ENCODE measurements at places on chromosomes 6 and 20. TPM values are rescaled to one million over a fixed set of nuclear protein-coding genes. Genes with fewer than 3 reads are reported as not detected.
A peak's percentile ranks its signal among the peaks of the same experiment; 100 is the strongest.

DNA sequence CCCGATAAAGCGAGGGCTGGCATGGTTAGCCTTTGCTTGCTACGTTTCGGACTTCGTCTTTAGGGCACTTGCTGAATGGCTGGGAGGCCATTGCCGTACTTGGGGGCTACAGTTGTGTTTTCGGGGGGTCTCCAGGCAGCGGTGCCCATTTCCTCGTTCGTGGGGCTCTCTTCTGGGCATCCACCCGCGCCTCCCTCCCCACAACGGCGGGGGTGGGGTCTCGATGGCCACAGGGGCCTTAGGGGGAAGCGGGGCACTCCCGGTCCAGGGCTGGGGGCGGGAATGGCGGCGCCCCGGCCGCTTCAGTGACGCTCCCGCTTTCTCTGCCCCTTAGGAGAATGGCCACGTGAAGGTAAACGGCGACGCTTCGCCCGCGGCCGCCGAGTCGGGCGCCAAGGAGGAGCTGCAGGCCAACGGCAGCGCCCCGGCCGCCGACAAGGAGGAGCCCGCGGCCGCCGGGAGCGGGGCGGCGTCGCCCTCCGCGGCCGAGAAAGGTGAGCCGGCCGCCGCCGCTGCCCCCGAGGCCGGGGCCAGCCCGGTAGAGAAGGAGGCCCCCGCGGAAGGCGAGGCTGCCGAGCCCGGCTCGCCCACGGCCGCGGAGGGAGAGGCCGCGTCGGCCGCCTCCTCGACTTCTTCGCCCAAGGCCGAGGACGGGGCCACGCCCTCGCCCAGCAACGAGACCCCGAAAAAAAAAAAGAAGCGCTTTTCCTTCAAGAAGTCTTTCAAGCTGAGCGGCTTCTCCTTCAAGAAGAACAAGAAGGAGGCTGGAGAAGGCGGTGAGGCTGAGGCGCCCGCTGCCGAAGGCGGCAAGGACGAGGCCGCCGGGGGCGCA, 2.4 kb downstream of the MARCKS start:
- no peak for DNase-seq

DNA sequence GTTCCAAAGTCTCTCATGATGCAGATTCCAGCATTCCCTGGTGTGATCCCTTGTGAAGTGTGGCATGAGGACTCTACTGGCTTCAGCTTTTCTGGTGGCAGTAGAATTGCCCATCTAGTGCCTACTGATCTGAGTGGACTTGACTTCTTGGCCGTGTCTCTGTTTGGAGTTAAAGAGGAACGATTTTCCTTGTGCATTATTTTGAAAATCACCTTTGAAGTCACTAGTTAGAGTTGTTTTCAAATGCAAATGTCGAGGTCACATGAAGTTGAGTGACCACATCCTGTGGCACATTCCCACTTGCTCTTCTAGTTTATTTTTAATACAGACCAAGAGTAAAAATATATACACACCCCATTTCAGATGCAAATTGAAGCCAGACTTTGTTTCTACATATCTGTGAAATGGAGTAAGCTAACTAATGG, 270.7 kb upstream of the TAB2 start:
- DNase-seq: no peak

The TRIM31 gene
- polyA plus RNA-seq: not detected

DNA sequence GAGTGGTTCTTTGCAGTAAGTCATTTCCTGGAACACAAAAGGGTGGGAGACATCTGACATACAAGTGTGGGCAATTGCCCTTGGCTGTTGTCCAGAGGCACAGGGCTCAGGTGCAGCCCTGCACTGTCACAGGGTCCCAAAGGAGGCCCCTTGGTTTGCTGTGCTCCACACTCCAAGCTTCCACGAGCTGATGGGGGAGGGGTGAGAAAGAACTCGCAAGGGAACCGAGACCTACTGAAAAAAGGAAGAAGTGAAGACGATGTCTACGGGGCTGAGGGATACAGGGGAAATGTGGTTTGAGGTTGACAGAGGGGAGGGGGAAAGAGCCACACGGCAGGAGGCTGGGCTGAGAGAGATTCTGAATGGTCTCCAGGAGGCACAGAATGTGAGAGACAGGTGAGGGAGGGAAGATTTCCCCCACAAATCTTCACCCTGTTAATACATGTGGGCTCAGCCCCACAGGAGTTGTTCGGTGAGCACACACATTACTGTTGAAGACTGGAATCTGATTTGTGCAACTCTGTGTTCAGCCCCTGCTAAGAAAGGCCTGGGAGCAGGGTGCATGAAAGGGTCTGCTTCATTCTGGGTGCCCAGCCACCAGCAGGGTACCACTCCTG, 123.4 kb downstream of the LY86 start:
- no peak for DNase-seq

The EFCAB8 gene
- 0.55 TPM for polyA plus RNA-seq

DNA sequence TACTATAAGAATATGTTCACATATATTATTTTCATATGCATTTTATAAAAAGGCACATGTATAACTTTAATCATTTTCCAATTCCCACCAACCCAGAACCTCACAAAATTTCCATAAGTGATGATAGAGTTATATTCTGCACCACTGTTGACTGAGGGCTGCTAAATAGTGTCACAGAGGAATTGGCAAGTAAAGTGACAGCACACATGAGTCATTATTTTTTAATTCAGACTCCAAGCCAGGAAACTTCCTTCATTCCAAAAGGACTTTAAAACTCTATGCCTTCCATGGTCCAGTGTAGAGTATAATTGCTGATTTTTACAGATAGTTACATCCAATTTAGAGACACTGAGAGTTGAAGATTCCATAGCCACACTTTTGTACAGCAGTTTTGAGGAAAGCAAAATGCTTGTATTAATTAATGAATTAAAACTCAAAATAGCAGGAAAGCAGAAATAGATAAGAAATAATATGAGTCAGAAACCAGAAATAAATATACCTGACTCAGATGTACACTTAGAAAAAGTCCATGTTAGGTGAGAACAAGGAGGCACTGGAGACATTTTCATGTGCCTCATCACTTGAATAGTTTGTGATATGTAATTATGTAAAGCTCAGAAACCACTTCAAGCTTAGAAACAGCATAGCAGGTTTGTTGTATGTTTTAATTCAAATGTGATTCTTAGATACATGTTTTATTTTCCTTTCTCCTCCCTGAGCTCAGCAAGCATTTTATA, 425.2 kb upstream of the OPRM1 start:
- DNase-seq: no peak

GRCh38 chr6:141464896-141465295, 667.8 kb upstream of the GJE1 start:
- DNase-seq: no peak

The DSN1 gene
- polyA plus RNA-seq: 28.8 TPM

- peak; percentile 11 for DNase-seq
Measured at GRCh38 chr6:55108134-55109130, 65.9 kb upstream of the HCRTR2 start.

The GRM1 gene
- 0.18 TPM for polyA plus RNA-seq

DNA sequence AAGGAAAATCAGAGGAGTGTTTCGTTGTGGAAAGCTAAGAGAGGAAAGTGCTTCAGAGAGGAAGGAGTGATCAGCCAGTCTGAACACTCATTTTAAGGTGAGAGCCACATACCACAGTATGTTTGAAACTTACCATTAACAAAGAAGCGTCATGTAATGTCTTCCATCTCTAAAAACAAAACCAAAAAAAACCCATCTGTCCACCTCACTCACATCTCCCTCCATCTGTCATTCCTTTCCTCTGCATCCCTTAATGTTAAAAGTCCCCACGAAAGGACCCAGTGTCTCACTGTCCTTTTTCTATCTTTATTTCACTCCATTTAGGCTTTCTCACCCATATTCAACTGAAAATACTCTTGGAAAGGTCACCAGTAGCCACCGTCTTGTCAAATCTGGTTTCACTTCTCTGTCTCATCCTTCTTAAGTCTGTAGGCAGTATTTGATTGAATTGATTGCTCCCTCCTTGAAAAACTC, 59.4 kb upstream of the GNRH2 start:
- DNase-seq: no peak

- DNase-seq: no peak
Measured at GRCh38 chr20:46820682-46821081, 74.0 kb upstream of the EYA2 start.

- peak; percentile 87 for DNase-seq
Measured at GRCh38 chr20:36017048-36017951, 48.9 kb downstream of the CNBD2 start.

DNA sequence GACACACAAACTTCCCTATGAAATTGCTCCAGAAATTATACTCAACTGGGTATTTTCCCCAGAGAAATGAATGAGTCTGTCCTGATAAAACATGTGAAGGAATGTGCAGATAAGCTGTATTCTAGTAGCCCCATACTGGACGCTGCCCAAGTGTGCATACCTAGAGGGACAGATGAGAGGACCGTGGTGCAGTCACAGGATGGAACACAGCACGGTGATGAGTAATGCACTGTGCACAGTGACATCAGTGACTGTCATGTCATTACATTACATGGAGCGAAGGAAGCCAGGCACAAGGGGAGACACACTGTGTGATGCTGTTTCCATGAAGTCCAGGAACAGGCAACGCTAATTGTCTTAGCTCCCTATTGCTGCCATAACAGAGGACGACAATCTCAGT, 155.5 kb downstream of the CDH4 start:
- DNase-seq: no peak

The POU5F1 gene
- 6.5 TPM for polyA plus RNA-seq

- no peak for DNase-seq
Measured at GRCh38 chr20:45083127-45083526, 17.8 kb downstream of the KCNS1 start.

DNA sequence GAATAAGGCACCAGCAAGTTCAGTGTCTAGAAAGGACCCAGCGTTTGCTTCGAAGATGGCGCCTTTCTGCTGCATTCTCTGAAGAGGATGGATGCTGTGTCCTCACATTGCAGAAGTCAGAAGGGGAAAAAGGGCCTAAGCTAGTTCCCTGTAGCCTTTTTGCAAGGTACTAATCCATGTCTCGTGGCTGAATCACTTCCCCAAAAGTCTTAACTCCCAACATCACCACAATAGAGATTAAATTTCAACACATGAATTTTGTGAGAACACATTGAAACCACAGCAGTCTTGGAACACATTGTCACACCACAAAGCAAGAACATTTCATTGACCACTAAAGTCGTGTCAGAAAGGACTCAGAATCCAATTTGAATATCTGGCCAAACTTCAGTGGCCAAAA, 42.1 kb downstream of the KLHL31 start:
- no peak for DNase-seq

DNA sequence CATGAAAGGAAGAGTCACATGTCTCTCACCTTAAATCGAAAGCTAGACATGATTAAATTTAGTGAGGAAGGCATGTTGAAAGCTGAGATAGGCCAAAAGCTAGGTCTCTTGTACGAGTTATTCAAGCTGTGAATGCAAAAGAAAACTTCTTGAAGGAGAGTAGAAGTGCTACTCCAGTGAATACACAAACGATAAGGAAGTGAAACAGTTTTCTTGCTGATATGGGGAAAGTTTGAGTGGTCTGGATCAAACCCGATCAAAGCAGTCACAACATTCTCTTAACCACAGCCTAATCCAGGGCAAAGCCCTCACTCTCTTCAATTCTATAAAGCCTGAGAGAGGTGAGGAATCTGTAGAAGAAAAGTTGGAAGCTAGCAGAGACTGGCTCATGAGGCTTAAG, 1.9 kb upstream of the TPD52L1 start:
- no peak for DNase-seq

- DNase-seq: no peak
Measured at GRCh38 chr6:6781172-6781872, 192.8 kb downstream of the LY86 start.

- DNase-seq: no peak
Measured at GRCh38 chr20:45209924-45210323, 3.1 kb downstream of the SEMG1 start.

The DYNLT2 gene
- 8.5 TPM for polyA plus RNA-seq

The RIPOR3 gene
- polyA plus RNA-seq: 8.0 TPM

DNA sequence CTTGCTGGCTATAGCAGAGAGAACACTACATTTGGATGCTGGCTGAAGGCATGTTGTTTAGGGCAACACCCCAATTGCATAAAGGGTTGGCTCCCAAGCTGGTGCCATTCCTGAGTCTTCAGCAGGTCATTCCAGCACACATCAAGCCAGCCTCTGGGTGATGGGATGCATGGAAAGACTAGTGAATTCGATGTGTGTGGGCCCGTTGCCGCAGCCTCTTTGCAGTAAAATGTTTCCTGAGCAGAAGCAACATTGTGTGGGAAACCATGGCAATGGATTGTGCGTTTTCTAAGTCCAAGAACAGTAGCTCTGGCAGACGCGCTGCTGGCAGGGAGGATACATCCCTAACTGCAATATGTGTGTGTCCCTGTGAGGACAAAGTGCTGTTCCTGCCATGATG, 142.4 kb upstream of the SLC24A3 start:
- no peak for DNase-seq

All from left kidney (tissue), 8 donors.